Stimulated activated CD4-positive, alpha-beta T cell treated with anti-CD3 and anti-CD28 coated beads, TNF-alpha, amount 100 ng/mL, for 24 hours (primary cell): ENCODE measurements at places on chromosomes 4 and X.

GRCh38 chr4:3310301-3311094, 17.7 kb downstream of the RGS12 start:
- no peak for DNase-seq

- no peak for DNase-seq
Measured at GRCh38 chrX:116862340-116862739, 399.6 kb upstream of the CT83 start.

DNA sequence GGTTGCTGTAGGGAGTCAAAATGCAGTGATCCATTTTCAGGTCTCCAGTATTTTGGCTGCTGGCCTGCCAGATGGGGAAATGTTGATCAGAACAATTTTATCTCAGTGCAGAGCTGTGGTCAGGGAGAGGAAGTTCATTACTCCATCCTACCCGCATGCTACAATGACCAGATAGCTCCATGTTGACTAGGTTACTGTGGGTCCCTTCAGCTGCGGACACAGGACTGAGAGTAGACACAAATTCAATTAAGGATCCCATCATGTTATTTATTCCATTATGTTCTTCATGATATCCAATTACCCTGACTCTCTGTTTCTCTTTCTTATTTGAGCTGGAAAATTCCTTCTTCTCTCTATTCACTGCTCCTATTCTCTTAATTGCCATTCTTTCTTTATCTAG, 16.3 kb downstream of the SYNPO2 start:
- DNase-seq, result no peak

DNA sequence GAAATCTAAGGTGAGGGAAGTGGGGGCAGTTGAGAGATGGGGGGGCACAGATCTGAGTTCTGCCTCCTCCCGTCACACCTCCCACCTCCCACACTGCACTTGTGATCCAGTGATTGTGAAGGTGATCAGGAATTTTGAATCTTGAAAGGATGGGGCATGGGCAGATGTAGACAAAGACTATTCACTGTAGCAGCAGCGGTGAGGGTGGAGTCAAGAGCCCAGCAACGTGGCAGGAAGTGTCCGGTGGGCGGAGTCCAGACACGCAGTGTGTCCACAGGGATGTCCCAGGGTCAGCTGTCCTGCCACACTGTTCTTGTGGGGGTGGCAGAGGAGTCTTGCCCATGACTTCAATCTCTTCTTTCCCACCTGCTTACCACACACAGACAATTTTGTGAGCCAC, 330.5 kb upstream of the GALNT7 start:
- DNase-seq, result no peak

GRCh38 chr4:124209211-124209610, 503.3 kb downstream of the ANKRD50 start:
- DNase-seq, result no peak

GRCh38 chrX:100358766-100359165, 51.3 kb downstream of the PCDH19 start:
- no peak for DNase-seq

GRCh38 chr4:81214144-81214880, 710 bp downstream of the PRKG2 start:
- no peak for DNase-seq

DNA sequence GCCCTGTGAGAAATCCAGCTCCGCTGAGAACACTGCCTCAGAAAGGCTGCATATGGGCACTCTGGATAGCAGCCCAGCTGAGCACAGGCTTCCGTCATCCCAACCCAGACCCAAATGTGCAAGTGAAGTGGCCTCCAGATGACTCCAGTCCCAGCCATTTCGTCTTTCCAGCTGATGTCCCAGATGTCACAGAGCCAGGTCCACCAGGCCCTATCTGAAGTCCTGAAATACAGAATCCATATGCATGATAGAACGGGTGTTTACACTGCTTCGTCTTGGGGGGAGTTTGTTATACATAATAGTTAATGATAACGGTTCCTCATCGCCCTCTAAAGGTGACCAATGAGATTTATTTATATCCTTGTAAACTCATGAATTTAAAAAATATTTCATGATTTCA, 72.6 kb upstream of the TRIM2 start:
- no peak for DNase-seq

- no peak for DNase-seq
Measured at GRCh38 chr4:35975617-35976355, 268.5 kb downstream of the ARAP2 start.

- DNase-seq, result no peak
Measured at GRCh38 chrX:55738969-55739368, 21.4 kb downstream of the RRAGB start.

DNA sequence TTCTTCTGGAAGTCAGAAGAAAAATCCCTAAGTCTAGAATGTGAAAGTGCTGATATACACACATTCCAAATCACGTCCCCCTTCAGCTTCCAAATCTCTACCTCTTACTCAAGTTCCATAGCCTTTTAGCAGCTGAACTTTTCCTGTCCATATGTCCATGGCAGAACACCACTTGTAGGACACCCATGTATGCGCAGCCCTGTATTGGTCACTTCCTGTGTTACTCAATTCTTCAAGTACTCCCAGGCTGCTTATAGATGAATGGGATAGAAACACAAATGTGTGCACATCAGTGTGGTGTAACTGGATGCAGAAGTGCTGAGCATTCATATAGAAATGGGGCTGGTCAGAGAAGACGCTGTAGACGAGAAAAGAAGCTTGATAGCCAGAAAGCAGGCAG, 18.8 kb downstream of the SRPX2 start:
- DNase-seq, result no peak
